ENCODE measurements at places on chromosomes 6 and 20.

DNA sequence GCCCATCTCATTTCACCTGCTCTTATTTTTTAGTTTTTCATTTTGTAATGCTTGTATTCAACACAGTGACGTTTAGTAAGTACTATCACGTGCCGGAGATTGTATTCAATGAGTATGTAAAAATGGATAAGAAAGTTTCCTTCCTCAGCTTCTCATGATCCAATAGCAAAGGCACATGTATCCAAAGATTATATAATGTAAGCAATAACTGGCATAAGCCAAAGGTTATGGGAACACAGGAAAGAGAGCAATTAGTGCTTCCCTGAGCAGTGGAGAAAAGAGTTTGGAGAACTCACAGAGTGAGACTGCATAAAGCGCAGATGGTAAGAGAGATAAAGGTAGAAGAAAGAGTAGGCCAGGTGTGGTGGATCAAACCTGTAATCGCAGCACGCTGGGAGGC, 21.8 kb upstream of the LTV1 start:
- no peak for DNase-seq

DNA sequence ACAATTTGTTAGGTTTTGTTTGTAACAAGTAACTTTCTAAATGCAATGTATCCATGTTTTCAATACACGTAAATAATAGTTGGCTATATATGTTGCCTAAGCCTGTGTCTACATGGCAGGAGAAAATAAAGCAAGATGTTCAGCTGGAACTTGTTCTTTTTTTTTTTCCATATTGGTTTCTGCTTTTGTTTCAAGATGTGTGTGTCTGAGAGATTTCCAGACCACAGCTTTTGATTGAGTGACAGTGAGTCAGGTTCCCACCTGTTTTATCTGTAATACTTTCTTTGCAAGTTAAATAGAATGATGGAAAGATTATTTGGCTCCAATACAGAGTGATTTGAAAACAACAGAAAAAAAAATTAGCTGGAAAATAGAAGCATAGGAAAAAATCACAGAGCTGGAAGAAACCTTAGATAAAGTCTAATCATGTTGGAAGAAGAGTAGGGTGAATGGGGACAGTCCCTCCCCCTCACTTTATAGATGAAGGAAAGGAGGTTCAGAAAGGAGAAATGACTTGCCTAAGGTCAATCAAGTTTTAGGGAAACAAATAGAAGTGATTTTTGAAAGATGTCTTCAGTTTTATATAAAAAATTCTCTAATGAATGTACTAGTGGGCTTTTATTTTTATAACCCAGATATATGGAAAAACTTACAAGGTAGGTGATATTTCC, 150.9 kb upstream of the STMND1 start:
- no peak for DNase-seq

DNA sequence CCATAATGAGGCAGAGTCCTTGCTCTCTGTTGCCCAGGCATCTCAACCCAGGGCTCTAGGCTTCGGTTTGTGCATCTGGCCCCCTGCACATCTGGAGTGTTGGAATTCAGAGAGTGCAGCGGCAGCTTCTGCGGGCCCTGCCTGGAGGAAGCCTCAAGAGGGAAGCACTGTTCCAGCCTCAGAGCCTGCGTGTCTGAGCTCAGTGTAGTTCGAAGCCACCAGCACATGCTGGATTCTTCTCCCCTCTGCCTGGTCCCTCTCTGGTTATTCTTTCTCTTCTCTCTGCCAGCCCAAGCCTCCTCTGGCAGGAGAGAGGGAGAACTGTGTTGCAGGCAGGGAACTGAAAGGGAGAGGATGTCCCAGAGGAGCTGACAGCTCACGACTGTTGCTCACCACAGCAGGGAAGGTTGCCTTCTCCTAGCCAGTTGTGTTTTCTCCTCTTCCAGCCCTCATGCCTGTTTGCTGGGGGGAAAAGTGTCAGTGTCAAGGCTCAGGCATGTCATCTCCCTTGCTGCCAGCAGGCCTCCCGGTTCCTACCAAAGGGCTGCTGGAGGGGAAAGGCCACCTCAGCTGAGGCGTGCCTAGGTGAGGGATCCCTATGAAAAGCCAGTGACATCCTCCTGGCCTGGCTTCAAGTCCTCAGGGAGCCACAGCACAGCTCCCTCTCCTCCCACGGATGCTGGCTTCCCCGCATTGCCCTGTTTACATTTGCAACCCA, 126.0 kb upstream of the LRFN2 start:
- peak; percentile 19 for DNase-seq

- DNase-seq, result no peak
Measured at GRCh38 chr6:91802431-91802830, 1215.6 kb upstream of the MAP3K7 start.

DNA sequence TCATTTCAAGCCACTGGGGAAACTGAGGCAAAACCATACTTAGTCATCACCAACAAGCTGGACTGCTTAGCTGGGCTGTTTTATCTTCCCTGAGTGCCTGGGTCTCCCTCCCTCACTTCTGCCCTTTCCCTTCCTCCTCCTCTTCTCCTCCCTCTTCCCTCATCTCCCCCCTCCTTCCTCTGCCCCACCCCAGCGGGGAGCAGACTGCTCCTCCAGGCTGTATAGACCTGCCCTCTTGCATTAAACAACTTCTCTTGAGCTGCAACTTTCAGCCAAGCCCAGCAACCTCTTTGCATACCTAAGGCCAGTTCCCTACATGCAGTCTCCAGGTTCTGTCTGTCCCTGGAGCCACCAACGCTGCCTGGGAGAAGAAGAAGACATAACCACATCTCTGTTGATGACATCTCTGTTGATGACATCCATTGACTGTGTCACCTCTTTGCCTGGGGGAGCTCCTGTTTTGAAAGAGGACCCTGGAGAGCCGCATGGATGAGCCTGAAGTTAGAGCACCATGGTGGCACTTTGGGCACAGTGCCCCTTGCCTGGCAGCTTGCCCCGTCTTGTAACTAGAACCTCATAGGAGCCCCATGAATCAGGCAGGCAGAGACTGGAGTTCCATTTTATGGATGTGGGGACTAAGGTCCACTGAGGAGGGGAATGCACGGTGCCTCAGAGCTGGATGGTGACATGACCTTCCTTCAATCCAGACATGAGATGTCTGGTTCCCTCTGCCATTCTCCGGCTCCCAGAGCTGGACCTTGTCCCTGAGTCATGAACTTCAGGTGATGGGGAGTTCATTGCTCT, 7.8 kb upstream of the BPIFB6 start:
- no peak for DNase-seq

DNA sequence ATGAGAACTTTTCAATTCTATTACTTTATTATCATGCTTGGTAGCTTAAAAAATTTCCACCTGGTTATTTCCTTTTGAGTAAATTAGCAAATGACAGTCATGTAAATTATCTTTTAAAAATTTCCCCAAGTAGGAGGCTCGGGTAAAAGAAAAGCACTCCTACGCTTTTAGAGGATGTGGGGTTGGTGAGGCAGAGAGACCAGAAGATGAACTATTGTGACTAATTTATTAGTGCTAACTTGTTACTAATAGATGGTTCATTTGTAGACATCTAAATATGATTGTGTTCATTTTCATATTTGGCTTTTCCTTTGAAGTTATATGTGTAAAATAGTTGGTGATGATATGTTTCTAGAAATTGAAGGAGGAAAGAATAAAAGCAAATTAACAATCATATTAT, 27.0 kb downstream of the ZNF292 start:
- DNase-seq, result no peak

DNA sequence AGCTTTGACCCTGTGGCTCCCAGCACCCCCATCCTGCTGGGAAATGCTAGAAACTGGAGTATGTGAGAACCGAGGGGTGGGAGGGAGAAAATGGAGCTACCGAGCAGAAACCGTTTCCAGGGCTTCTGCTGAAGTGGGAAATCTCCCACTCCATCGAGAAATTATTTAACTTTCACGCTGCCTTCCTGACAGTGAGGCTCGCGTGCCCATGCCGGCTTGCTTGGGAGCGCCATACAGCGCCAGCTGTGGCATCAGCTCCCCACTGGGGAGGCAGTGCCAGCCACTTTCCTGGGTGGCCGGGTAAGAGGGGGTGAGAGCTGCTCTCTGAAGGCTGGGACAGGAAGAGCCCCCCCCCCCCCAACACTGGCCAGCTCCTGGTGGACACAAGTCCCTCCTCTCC, 268.9 kb downstream of the TAF4 start:
- no peak for DNase-seq

GRCh38 chr6:4956625-4957024, 47.2 kb downstream of the RPP40 start:
- no peak for DNase-seq

GRCh38 chr6:153575528-153575927, 444.4 kb upstream of the RGS17 start:
- no peak for DNase-seq

DNA sequence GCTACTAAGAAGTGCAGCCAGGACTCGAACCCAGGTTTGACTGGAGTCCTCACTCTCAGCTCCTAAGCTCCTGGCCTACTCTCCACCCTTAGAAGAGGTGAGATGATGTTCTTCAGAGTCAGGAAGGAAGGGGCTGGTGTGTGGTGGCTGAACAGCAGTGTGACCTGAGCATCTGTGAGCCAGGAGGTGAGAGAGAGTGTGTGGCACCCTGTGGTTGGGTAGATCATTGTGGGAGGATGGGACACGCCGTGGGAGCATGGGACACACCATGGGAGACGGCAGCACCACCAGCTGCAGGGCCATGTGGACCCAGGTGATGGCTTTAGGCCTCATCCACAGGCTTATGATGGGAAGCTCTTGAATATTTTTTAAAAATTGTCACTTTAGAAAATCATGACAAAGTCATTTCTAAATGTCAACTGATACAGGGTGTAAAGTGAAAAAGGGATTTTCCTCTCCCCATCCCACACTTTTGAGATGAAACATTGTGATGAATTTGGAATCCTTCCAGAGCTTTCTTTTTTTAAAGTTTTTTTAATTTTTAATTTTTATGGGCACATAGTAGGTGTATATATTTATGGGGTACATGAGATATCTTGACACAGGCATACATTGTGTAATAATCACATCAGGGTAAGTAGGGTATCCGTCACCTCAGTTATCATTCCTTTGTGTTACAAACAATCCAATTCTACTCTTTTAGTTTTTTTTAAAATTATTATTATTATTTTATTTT, 31.6 kb downstream of the SRC start:
- no peak for DNase-seq

- no peak for DNase-seq
Measured at GRCh38 chr6:20810727-20811108, 276.5 kb downstream of the CDKAL1 start.

DNA sequence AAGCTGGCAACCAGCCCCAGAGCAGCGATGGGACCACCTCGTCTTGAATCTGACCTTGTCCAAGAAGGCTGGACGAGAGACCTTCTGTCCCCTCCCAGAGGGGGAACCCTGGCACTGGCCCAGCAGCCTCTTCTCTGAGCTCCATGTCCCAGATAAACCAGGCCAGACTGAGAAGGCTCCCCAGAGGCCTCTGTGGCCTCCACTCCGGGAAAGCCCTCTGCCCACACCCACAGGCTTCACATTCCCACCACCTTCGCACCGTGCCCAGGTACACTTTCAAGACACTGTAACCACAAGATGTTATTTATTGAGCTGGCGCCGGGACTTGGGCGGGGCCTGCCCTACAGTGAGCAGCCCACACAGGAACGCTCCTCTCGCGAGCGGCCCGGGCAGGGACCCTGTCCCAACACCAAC, 33.2 kb downstream of the ADA start:
- no peak for DNase-seq

All from stromal cell of bone marrow (primary cell).